ENCODE measurements at places on chromosomes 4 and X. TPM values are rescaled to one million over a fixed set of nuclear protein-coding genes. Genes with fewer than 3 reads are reported as not detected.

GRCh38 chr4:101299021-101299420, 48.3 kb downstream of the PPP3CA start:
- DNase-seq = no peak

GRCh38 chrX:139186991-139187390, 343.5 kb upstream of the F9 start:
- no peak for DNase-seq

The SORCS2 gene
- total RNA-seq = not detected

GRCh38 chrX:39757971-39758370, 339.8 kb downstream of the BCOR start:
- no peak for DNase-seq

GRCh38 chr4:23811161-23811560, 78.7 kb downstream of the PPARGC1A start:
- no peak for DNase-seq

The FGFBP1 gene
- not detected for total RNA-seq

The MID1IP1 gene
- 61.3 TPM for total RNA-seq

The TMPRSS11D gene
- total RNA-seq = not detected

The DNAAF6 gene
- not detected for total RNA-seq

DNA sequence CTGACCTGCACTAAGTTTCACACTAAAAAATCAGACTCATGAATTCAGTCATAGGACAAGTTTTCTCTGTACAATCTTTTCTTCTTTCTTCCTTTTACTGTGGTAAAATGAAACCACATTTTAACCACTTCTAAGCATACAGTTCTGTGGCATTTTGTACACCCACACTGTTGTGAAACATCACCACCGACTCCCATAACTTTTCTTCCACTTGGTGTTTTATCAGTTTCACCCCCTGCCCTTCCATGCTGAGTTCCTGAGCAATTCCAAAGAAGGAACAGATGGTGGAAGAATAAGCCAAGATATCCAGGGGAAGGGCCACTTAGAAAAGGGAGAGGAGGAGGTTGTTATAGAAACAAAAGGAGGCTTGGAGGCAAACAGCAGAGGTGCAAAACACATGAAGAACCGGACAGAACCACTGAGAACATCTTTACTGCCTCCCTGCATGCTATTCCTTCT, 22.6 kb downstream of the SLC25A4 start:
- peak; percentile 71 for DNase-seq

DNA sequence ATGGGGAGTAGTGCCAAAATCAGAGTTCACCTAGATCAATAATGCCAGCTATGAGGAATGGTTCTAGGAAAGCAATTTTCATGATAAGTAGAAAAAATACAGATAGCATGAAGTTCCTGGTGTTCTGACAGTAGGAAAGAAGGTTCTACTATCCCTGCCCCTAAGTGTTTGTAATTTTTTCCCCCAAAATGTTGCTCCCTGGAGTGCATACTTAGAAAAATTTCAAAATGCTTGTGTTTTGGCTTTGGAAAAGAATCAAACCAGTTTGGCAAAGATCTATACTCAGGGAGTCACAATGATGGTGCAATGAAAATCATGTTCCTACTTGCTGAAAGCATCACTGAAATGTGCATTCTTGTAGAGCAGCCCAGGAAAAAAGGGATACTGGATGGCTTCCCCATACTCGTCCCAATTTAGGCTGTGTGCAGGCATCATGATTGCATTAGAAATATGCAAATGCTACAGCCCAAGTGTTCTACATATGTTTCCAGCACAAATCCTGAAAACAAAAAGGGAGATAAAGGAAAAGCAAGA, 74.7 kb downstream of the LPAR4 start:
- DNase-seq = no peak

GRCh38 chr4:10047967-10048366, 26.7 kb upstream of the SLC2A9 start:
- DNase-seq = no peak

GRCh38 chr4:20264688-20265087, 13.0 kb downstream of the SLIT2 start:
- no peak for DNase-seq

GRCh38 chrX:44906041-44906440, 33.1 kb downstream of the KDM6A start:
- no peak for DNase-seq

The REPS2 gene
- total RNA-seq = 2.0 TPM

GRCh38 chrX:40201329-40201885, 103.6 kb upstream of the BCOR start:
- no peak for DNase-seq

GRCh38 chr4:9758641-9759317, 22.7 kb upstream of the DRD5 start:
- DNase-seq = no peak

- no peak for DNase-seq
Measured at GRCh38 chr4:163776957-163777356, 282.5 kb downstream of the TMA16 start.

- no peak for DNase-seq
Measured at GRCh38 chr4:101835121-101835904, 44.8 kb downstream of the BANK1 start.

The GABRQ gene
- not detected for total RNA-seq

The UPF3B gene
- 12.6 TPM for total RNA-seq

The GRID2 gene
- total RNA-seq = not detected

- no peak for DNase-seq
Measured at GRCh38 chr4:76584241-76585152, 149.5 kb downstream of the SHROOM3 start.

The MAGEA11 gene
- total RNA-seq = not detected

GRCh38 chr4:80507077-80507476, 171.5 kb downstream of the CFAP299 start:
- no peak for DNase-seq

The PACRGL gene
- 11.7 TPM for total RNA-seq

- no peak for DNase-seq
Measured at GRCh38 chr4:65566473-65566872, 103.8 kb downstream of the EPHA5 start.

GRCh38 chrX:82813671-82814078, 694.4 kb upstream of the POU3F4 start:
- no peak for DNase-seq

GRCh38 chr4:47373174-47373573, 90.3 kb downstream of the COMMD8 start:
- no peak for DNase-seq

DNA sequence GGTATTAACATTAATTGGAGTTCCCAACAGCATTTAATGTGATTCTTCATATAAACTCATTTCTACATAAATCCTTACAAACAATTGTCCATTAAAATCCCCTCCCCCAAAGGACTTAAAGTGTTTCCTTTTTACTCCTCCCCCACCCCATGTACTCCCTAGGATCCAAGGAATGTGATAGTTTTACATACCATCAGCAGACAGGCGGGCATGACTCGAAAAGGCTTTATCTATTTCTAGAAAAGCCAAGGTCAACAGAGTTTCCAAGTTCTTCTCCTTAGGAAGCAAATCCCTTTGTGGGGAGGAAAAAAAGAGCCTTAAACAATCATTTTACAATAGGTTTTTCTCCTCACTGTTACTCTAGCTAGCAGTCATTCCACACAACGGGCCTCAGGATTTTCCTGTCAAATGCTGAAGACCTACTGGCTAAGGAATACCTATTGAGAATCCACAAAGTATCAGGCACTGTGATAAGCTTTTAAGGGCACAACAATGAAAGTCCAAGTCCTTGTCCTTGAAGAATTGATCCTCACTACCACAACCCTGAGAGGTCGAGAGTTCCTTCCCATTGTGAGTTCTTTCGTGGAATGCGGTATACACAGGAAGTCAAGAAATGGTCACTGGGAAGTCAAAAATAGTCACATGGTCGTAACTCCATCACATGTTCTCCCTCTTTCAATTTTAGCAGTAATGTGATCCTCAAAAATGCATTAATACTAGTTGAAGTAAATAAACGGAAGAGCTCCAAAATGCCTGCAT, 7.2 kb downstream of the PPM1K start:
- no peak for DNase-seq

The ARMCX1 gene
- total RNA-seq = 0.78 TPM

DNA sequence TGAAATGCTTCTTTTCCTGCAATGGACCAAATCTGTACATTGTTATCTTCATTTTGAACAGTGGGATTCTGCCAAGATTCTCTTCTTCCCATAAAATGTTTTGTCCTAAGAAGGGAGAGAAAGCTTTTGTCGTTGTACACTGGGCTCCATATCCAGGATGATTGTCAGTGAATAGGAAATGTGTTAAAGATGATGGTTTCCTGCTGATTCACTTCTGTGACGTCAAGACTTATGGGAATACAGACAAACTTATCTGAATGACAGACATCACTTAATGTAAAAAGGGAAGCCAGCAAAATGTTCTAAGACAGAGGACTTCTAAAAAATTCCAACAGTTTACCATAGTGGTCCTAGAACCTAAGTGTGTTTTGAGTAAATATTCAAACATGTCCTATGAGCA, 53.7 kb upstream of the HPF1 start:
- DNase-seq = no peak

DNA sequence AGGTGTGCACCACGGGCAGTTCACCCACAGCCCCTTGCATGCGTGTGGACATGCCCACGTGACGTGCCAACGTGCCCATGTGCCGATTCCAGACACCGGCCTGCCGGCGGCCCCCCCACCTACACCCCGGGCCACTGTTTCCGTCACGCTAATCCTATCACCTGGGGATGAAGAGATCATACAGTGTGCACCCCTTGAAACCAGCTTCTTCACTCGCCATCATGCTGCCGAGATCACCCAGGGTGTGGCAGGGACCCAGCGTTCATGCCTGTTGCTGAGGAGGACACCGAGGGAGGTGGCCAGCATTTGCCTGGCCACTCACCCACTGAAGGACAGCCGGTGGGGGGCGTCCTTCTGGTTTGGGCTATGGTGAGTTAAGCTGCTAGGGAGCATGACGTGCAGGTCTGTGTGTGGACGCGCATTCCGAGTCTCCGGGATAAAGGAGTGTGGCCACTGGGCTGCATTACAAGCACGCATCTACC, 14.1 kb downstream of the CTBP1 start:
- DNase-seq = no peak

DNA sequence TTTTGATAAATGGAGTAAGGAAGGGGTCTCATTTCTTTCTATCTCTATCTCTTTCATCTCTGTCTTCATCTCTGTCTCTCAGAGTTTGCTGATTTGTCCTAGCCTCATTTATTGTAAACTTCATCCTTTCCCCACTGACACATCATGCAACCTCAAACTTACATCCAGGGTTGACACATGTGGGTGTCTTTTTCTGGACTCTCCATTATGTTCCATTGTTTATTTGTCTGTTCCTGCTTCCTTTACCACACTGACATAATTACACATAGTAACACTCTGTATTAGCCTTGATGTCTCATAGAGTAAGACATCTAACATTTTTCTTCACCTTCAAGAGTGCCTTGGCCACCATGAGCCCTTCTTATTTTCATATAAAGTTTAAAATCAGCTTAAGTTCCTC, 8.1 kb upstream of the SRD5A3 start:
- no peak for DNase-seq

GRCh38 chrX:40406330-40406859, 174.4 kb upstream of the ATP6AP2 start:
- no peak for DNase-seq

DNA sequence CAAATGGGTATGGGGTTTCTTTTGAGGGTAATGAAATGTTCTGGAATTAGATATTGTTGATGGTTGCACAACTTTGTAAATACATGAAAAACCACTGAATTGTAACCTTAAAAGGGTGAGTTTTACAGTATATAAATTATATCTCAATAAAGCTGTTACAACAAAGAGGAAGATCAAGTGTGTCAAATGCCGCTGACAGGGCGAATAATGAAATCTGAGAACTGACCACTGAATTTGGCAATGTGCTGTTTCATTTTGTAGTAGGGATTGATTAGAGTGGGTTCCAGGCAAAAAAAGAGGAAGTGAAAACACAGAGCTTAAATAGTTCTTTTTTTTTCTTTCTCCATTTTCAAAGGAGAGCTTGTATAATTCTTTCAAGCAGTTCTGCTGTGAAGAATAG, 161.1 kb upstream of the NAP1L5 start:
- DNase-seq = no peak

The SLC25A14 gene
- 13.2 TPM for total RNA-seq

The NDNF gene
- not detected for total RNA-seq

- no peak for DNase-seq
Measured at GRCh38 chr4:15317246-15317645, 110.6 kb upstream of the C1QTNF7 start.

GRCh38 chr4:48967101-48967500, 19.0 kb upstream of the CWH43 start:
- DNase-seq = no peak

DNA sequence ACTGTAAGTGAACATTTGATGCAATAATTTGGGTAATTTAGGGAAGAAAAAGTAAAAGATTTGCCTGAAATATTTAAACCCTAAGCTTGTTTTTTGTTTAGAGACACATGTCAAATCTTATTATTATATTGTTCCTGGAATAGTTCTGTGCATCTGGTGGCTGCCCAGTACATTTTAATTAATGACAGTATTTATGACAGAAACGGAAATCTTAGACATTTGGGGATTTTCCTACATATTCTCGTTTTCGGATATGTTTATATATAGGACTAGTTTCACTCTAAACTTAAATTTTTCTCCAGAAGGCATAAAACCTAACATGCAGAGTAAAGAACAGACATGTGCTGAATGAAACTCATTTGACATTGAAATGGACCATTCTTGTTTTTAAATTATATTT, 125.6 kb upstream of the PAQR3 start:
- no peak for DNase-seq

The MPC1L gene
- not detected for total RNA-seq

GRCh38 chr4:7124689-7125442, 57.0 kb upstream of the GRPEL1 start:
- DNase-seq = no peak

- no peak for DNase-seq
Measured at GRCh38 chr4:163164591-163164990, 2.1 kb downstream of the NAF1 start.

The ZNF630 gene
- total RNA-seq = 2.2 TPM

The AFP gene
- total RNA-seq = not detected

GRCh38 chr4:78149751-78150542, 92.8 kb downstream of the FRAS1 start:
- DNase-seq = no peak

DNA sequence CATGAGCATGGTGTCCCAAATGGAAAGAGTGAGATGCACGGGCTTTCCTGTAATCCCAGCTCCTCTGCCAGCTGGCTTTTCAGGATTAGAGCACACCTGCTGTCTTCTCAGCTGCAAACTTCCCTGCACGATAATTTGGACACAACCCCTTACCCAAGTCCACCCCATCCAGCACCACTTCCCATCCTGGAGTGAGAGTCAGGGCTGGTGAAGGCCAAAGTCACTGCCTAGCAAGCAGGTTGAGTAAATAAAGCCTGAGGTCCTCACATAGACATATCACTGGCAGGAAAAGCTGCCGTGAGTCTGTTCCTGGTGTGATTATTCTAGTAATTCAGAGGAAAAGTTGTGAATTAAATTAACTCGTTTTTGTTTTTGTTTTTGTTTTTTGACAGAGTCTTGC, 113.9 kb upstream of the MBNL3 start:
- no peak for DNase-seq

All from naive thymus-derived CD4-positive, alpha-beta T cell (primary cell).